T-helper 1 cell (primary cell): ENCODE measurements at places on chromosomes 12 and 14.
A peak's percentile ranks its signal among the peaks of the same experiment; 100 is the strongest.

GRCh38 chr12:3012786-3013185 lies 53.6 kb downstream of the TEAD4 start:
- DNase-seq, result no peak

- DNase-seq, result no peak
These were observed 118.6 kb downstream of the DICER1 start for GRCh38 chr14:95038521-95039250.

- DNase-seq, result no peak
These were observed 72.9 kb downstream of the BLTP3B start for GRCh38 chr12:100069795-100070194.

GRCh38 chr14:24260026-24260779 lies 2.8 kb downstream of the TGM1 start:
- DNase-seq, result no peak

DNA sequence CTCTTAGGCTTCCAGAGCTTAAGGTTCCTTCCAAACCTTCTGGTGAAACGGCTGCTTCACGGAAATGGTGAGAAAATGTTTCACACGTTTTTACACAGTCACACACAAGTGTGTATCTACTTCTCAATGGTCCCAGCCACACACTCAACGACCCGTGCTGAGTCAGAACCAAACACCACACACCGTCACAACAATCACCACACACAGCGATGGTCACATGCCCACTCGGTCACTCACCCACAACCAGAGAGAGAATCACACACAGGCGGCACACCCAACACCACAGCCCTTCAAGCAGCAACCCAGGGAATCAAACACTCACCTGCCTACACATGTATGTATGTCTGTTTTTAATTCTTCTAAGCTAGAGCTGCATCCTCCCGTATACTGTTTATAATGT lies 12.6 kb upstream of the PLEKHD1 start:
- no peak for DNase-seq

- no peak for DNase-seq
These were observed 145.7 kb downstream of the SAMD4A start for GRCh38 chr14:54712465-54713200.

GRCh38 chr12:121005346-121005815 lies 10.9 kb downstream of the C12orf43 start:
- DNase-seq, result peak; percentile 64

- no peak for DNase-seq
These were observed 5.6 kb downstream of the ATP2A2 start for GRCh38 chr12:110286623-110287022.

DNA sequence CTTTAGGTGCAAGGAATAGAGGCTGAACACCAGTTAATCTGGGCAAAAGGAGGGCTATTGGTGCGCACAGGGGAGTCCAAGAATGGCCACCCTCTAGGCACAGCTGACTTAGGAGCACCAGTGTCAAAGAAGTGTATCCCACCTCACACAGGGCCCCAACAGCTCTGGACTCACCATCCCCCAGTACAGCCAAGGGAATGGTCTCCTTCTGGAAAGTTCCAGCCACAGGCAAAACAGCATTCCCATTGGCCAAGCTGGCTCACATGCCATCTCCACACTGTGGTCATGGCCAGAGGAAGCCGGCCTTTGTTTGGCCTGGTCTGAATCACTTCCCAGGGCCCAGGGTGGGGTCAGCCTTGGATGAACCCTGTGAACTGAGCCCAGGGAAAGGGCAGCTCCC lies 120.1 kb downstream of the DICER1 start:
- DNase-seq, result no peak
